Suppressor macrophage treated with lipopolysaccharide for 4 hours (primary cell): ENCODE measurements at places on chromosomes 1 and 21.
A peak's percentile ranks its signal among the peaks of the same experiment; 100 is the strongest.

DNA sequence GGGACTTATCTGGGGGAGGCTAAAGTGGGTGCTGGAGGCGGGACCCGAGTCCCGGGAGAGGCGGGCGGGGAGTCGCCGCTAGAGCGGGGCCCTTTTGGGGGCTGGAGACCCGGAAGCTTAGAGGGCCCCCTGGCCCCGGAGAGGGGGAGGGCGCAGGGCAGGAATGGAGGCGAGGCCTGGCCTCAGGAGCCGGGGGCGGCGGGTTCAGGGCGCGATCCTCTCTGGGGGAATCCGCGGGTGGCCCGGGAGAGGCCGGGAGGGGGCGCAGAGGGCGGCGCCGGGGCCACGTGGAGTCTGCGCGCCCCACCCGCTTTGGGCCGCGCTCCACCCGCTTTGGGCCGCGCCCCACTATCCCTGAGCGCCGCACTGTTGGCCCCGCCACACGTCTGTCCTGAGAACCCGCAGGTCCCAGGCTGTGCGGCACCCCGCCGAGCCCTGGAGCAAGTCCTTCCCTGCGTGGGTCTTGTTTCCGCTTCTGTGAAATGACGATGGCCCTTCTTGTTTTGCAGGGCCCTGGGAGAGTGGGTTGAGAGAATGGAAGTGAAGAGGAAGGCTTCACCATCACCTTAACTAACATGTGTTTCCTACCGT is 84.4 kb downstream of the NKAIN1 start:
- DNase-seq, result peak; percentile 82

DNA sequence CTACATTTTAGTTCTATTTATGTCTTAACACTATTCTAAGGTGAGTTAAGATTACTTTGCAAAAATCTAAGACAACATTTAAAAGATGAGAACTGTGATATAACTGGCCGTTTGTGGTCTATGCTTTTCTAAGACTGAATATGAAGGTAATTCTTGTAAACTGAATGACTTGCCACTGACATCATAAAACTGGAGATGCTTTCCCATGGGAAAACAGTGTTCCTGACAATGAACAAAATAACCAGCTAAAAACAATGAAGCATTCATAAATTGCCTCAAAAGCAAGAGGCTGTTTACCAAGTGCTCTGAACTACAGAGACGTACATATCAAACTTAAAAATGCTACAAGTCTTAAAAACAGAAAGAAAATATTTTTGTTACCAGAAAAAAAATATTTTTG is 54.7 kb downstream of the APP start:
- no peak for DNase-seq

DNA sequence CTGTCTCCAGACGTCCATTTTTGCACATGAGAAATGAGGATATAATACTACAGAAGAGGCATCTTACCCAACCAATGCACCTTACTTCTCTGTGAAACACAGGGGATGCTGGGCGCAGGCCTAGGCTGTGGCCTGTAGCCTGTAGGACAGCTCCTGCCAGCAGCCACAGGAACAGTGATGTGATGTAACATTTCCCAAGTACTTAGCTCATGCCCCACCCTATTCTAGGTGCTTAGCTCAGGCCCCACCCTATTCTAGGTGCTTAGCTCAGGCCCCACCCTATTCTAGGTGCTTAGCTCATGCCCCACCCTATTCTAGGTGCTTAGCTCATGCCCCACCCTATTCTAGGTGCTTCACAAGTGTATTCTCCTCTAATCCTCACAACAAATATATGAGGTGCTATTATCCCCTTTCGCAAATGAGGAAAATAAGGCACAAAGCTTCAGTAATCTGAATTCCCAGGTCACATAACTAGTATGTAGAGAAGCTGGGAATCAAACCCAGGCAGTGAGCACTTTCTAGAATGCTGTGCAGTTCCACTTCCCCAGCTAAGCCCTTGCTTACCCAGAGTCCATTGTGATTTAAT is 4.6 kb upstream of the NAXE start:
- no peak for DNase-seq

DNA sequence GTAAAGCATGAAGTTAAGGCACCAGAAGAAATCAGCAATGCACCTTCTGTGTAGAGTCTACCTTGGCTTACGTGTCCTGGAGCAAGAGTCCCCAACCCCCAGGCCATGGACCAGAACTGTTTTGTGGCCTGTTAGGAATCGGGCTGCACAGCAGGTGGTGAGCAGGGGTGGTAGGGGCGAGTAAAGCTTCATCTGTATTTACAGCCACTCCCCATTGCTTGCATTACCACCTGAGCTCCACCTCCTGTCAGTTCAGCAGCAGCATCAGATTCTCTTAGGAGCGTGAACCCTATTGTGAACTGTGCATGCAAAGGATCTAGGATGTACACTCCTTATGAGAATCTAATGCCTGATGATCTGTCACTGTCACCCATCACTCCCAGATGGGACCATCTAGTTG is 21.5 kb downstream of the ZMYND12 start:
- DNase-seq, result no peak

- no peak for DNase-seq
Observed at GRCh38 chr1:195306281-195306680, 1302.0 kb downstream of the KCNT2 start.

GRCh38 chr1:101285922-101286570 is 49.2 kb downstream of the S1PR1 start:
- peak; percentile 28 for DNase-seq

- peak; percentile 34 for DNase-seq
Observed at GRCh38 chr21:34946385-34946840, 102.7 kb downstream of the RUNX1 start.

GRCh38 chr1:181131255-181131941 is 42.9 kb downstream of the IER5 start:
- peak; percentile 70 for DNase-seq
